ENCODE measurements at places on chromosomes 5 and 9. TPM values are rescaled to one million over a fixed set of nuclear protein-coding genes. Genes with fewer than 3 reads are reported as not detected.

DNA sequence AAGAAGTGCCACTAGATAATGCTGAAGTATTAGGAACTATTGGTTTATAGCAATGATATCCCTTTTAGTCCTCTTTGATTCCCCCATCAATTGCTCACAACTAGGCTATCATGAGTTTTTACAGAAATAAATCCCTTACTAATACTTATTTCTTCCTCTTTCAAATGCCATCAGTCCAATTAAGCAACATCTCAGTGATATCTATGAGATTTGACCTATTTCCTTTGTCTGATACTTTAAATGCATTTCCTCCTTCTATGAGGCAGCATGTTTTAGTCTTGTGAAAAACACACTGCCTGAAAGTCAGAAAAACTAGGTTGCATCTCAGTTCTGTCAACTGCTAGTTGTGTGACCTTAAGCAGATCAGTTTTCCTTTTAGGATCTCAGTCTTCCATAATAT lies 101.6 kb downstream of the FBXW11 start:
- no peak for DNase-seq

- no peak for DNase-seq
These were observed 365.1 kb upstream of the RIOK2 start for GRCh38 chr5:97547999-97548738.

DNA sequence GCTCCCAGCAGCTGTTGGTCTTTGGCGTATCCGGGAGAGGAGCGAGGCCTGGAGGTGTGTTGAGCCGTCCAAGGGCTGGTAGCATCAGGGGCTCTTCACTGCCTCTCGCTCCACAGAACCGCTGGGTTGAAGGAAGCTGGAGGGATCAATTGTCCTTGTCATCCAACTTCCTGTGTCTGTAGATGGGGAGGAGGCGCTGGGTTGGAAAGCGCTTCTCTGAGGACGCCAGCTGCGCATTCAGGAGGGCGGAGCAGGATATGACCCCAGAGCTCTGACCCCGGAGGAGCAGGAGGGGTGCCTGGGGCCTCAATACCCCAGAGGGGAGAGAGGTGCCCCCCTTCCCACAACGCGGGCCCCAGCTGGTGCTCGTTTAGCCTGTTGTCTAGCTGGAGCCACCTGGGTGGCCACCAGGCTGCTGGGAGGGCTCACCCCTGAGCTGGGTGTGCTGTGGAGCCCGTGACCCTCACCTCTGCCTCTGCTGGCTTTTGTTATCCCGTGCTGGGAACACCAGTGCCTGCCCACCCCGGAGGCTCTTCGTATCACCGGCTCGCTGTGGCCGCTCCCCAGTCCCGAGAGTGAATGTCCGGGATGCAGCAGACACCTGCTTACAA lies 2.0 kb upstream of the DBH start:
- no peak for DNase-seq

- no peak for DNase-seq
These were observed 33.7 kb downstream of the AP3S1 start for GRCh38 chr5:115875447-115875846.

- DNase-seq = no peak
These were observed 458.4 kb downstream of the KDM4C start for GRCh38 chr9:7216004-7216841.

GRCh38 chr9:126722922-126723806 lies 81.7 kb upstream of the ZBTB43 start:
- DNase-seq = no peak

DNA sequence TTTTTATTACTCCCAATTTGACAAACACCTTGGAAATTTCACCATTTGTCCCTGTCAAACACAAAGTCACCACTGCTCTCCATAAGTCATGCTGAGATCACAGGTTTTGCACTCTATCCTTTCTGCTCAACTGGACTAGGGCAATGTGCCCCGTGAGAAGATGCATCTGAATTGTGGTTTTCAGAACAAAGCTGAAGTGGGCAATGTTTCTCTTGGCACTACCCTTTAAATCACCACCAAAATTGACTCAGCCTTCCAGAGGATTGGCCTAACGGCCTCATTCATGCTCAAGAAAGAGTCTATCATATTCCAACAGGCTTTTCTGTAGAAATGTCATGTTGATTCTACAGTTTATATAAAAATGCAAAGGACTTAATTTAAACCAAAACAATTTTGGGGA lies 81.0 kb upstream of the TRIO start:
- DNase-seq = no peak

GRCh38 chr9:69877852-69878514 lies 57.4 kb downstream of the CFAP95 start:
- DNase-seq = no peak

DNA sequence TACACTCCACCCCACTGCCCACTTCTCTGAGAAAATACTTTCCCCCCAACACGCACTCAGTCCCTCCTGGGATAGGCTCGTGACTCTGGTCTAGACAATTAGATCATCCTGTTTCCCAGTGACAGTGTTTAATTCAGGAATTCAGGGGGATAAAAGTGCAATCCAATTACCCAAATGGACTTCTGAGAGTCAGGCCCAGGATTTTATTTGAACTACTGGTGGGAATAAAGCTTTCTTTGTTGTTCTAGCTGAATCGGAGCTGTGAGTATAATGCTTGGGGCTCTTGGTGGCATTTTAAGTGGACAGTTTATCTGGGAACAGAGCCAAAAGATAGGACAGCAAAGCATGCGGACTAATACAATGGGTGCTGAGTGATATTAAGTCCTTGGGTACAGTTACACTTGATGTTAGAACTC lies 683.3 kb downstream of the MAT2B start:
- no peak for DNase-seq

DNA sequence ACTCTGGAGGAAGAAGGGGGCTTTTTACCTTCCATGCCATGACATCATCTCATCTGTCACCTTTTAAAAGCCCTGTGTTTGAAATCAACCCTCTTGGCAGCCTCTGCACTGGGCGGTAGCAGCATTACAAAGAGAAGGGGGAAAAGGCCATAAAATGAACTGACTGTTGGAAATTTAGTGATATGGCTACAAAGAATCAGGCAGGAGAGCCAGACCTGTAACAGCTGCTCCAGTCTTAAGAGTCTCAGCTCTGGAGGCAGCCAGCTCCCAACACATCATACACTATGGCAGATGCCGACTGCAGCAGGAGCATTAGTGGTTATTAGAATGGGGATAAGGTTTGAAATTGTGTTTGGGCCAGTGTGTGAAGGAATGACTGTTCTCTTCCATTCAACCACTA lies 257.5 kb downstream of the DMAC1 start:
- no peak for DNase-seq

DNA sequence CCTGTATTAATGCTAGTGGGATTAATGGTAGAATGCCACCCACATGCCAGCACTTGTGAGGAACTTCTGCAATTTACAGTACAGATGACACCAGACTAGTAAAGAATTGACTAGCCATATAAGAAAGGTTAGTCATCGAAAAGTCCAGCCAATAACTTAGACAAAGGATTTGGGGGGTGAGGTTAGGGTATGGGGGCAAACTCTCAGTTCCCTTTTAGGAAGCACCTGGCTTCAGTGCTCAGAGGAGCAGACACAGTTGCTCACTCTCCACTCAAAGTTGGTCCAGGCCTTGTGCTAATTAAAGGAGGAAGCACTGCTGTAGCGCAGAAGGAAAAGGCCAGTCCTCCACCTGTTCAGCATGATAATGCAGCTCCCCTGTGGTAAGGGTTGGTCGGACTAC lies 25.2 kb downstream of the TGFBR1 start:
- DNase-seq = no peak

DNA sequence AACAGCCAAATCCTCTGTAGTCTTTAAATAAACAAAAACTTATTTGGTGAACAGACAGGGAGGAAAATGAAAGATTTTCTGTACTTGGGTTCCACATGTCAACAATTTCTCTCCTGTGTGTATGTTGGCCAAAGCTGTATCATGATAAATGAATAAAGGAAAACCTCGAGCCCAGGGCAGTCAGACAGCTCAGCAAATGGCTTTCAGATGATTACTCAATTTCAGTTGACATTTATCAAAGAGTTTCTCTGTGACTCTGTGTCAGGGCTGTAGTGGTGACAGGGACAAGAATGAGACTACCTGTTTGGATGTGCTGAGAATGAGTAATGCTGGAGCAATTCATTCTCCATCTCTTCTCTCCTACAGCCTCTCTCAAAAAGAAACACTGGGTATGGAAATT lies 45.7 kb upstream of the PTGS1 start:
- DNase-seq = no peak

GRCh38 chr5:127685662-127686061 lies 17.5 kb upstream of the CCDC192 start:
- DNase-seq = no peak

- no peak for DNase-seq
These were observed 37.7 kb upstream of the ICE1 start for GRCh38 chr5:5384660-5385330.

DNA sequence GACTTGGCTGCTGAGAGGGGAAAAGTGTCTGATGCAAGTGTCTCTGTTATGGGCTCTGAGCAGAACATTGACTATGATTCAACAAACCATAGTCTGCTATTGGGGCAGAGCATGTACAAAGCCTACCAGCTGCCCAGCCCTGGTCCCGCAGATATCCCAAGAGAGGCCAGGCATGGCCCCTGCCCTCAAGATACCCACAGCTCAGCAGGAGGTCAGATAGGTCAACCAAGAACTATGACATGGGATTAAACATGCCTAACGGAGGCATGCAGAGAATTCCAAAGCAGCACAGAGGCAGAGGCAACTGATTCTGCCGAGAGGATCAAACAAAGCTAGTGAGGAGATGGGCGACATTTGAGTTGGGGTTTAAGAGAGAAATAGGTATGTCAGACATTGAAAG lies 39.9 kb upstream of the CPLX2 start:
- DNase-seq = no peak

GRCh38 chr5:568809-569208 lies 43.3 kb upstream of the CEP72 start:
- peak; percentile 27 for DNase-seq

- no peak for DNase-seq
These were observed 18.3 kb upstream of the CAMSAP1 start for GRCh38 chr9:135925496-135926133.

DNA sequence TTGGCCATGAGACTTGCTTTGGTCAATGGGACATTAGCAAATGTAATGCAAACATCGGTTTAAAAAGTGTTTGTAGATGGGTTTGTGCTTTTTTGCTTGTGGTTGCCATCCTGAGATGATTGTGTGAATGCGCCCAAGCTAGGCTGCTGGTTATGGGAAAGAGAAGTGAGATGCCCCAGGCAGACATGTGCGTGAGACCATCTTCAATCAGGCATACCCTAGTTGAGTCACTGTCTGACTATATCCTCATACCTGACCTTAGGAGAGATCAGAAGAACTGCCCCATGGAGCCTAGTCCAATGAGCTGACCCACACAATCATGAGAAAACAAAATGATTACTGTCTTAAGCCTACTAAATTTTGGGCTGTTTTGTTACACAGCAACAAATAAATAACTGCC lies 36.8 kb upstream of the ZNF608 start:
- no peak for DNase-seq

GRCh38 chr9:19102181-19102630 lies 498 bp downstream of the HAUS6 start:
- peak; percentile 73 for DNase-seq

- DNase-seq = no peak
These were observed 252.7 kb upstream of the GRIA1 start for GRCh38 chr5:153237671-153238332.

- DNase-seq = no peak
These were observed 37.4 kb downstream of the SNX24 start for GRCh38 chr5:122882831-122883230.

- DNase-seq = no peak
These were observed 5.0 kb upstream of the POLR1E start for GRCh38 chr9:37480759-37481158.

GRCh38 chr5:106185661-106186081 lies 1485.1 kb downstream of the EFNA5 start:
- no peak for DNase-seq

DNA sequence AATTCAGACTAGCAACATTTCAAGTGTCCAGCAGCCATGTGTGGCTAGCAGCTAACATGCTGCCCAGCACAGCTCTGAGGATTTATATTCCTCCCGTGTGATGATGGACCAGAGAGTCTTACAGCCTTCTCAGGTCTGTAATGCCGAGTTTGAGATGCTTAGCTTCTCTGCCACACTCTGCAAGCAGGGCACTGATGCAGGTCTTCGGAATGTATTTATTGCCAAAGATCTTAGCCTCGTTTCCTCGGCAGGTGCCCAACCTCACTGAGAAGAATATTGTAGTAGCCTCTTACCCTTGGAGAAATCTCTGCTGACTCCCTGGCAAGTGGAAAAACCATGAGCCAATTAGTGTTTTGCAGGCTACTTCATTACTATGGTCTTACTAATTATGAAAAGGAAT lies 3.7 kb upstream of the RAI14 start:
- no peak for DNase-seq

DNA sequence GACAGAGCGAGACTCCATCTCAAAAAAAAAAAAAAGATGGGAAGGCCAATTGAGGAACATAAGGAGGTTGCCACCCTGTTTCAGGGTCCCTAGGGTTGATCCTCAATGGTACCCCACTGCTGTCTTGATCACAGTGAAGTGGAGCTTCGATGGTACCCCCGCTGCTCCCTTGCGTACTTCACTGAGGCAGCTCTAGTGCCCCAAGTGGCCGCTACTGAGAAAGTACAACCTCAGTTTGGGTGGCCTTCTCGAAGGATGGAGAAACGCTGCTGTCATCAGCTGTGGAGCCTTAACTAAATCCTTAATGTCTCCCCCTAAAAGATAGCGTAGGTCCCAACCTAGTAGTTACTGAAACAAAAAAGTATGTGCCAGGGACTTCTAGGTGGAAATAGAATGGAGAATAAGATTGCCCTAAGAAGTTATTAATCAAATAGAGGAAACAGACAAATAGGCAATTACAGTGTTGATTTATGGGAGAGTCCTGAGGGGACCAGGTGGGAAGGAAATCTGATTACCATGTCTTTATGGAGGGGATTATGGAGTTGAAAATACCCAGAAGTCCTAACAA lies 6.3 kb downstream of the TESK1 start:
- no peak for DNase-seq

DNA sequence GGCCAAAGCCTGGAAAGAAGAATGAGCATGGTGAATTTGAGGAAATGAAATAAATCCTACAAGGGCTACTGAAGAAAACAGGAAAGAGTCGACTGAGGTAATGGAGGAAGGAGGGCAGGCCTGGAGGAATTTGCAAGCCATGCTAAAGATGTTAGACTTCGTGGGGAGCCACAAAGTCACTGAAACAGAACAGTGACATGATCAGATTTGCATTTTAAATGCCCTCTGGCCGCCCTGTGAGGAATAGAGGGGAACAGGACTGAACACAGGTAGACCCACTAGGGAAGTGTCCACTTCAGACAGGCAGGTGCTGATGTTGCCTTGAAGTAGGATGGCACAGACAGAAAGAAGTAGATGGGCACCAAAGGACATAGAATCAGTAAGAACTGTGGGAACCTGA lies 42.8 kb upstream of the RLN1 start:
- no peak for DNase-seq

Gene QRFP
- not detected for total RNA-seq

Gene IL4
- not detected for total RNA-seq

Gene IL9
- total RNA-seq = not detected

Gene TMEM267
- total RNA-seq = 12.1 TPM

Gene ENTPD2
- total RNA-seq = 24.3 TPM

Gene NEUROG1
- total RNA-seq = not detected

Gene SAPCD2
- total RNA-seq = 0.36 TPM

Gene GRIN3A
- 0.13 TPM for total RNA-seq

Gene SCGB3A2
- total RNA-seq = 1.0 TPM

Gene ARAP3
- total RNA-seq = 22.4 TPM
